ENCODE measurements at places on chromosomes 4 and X. TPM values are rescaled to one million over a fixed set of nuclear protein-coding genes. Genes with fewer than 3 reads are reported as not detected.
A peak's percentile ranks its signal among the peaks of the same experiment; 100 is the strongest.

DNA sequence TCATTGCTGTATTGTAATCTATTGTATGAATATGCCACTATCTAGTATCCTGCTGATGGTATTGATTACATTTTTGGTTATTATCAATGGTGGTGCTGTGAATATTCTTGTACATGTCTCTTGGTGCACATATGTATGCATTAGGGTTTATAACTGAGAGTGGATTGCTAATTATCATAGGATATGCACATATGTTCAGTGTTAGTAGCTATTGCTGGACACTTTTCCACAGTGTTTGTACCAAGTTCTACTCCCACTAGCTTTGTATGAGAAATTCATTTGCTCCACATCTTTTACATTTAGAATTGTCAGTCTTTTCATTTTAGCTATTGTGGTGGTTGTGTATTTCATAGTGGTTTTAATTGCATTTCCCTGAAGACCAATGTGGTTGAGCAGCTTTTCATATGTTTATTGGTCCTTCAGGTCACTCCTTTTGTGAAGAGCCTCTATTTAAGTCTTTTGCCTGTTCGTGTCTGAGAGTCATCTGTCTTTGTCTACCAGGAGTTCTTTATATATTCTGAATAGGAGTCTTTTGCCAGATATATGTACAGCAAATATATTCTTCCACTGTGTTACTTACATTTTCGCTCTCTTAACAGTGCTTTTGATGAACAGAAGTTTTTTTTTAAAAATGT is 87.1 kb downstream of the TBC1D19 start:
- DNase-seq, result no peak

- DNase-seq, result no peak
Measured at GRCh38 chr4:92122911-92123310, 180.9 kb upstream of the GRID2 start.

- DNase-seq, result no peak
Measured at GRCh38 chrX:82912382-82912781, 595.7 kb upstream of the POU3F4 start.

- no peak for DNase-seq
Measured at GRCh38 chr4:103497692-103498091, 222.1 kb downstream of the TACR3 start.

- no peak for DNase-seq
Measured at GRCh38 chrX:17679820-17680219, 57.5 kb upstream of the SCML1 start.

DNA sequence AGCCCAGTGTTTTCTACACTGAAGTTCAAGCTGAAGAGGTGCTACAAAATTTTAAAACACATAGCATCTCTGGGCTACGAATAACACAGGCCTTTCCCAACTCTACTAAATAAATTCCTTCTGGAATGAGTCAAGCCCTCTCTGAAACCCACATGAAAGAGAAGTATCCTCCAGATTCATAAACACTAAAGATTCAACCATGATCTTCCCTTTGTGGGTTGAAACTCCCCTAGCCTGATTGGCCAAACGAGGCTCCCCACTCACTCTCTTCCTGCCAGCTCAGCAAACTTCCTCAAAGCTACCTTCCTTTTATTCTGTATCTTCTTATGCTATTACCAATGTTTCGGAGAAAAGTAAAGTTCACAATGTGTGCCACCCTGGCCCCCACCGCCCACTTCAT is 95.4 kb downstream of the NKX6-1 start:
- peak; percentile 48 for DNase-seq

GRCh38 chrX:86141786-86142185 is 6.5 kb upstream of the DACH2 start:
- no peak for DNase-seq

GRCh38 chr4:147950841-147951240 is 219.0 kb downstream of the ARHGAP10 start:
- DNase-seq, result no peak

DNA sequence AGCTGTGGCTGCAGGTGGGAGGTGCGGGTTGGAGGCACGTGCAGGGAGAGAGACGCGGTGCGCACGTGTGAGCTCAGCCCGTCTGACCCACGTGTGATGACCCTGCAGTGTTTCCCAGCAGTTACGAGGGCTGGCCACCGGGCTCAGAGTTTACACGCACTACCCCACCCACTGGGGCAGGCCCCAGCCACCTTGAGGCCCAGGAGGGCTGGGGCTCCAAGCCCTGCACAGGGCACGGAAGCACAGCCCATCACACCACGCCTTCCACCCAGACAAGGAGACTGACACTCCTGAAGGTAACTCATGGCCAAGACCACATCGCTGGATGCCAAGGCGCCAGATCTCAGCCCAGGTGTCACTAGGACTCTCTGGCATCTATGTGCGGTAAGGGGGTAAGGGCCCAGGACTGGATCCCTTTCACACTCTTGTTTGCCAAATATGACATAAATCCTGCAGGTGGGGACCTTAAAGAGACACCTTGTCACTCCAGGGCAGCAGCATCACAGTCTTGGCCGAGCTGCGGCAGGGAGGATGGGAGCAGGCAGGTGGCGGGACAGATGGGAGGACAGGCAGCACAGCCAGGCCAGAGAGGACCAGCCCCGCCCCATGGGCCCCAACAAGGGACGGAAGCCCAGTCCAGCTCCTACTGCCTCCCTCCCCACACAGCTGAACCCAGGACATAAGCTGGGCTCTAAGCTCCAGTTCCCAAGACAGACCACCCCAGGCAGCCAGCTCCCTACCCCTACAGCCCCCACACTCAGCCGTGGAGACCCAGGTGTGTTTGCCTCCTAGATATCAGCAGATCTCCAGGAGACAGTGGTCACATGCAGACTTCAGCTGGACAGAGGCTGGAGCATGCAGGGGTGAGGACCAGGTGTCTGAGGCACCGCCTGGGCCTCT is 56.8 kb downstream of the ZFYVE28 start:
- no peak for DNase-seq

UTP3 gene
- total RNA-seq, result 15.7 TPM

HSFX2 gene
- not detected for total RNA-seq

VCX gene
- total RNA-seq, result 3.8 TPM

ASB5 gene
- total RNA-seq, result 0.57 TPM

LONRF3 gene
- total RNA-seq, result 2.2 TPM

Measured in Daoy (cell line).